ENCODE measurements at places on chromosomes 5 and 9.

DNA sequence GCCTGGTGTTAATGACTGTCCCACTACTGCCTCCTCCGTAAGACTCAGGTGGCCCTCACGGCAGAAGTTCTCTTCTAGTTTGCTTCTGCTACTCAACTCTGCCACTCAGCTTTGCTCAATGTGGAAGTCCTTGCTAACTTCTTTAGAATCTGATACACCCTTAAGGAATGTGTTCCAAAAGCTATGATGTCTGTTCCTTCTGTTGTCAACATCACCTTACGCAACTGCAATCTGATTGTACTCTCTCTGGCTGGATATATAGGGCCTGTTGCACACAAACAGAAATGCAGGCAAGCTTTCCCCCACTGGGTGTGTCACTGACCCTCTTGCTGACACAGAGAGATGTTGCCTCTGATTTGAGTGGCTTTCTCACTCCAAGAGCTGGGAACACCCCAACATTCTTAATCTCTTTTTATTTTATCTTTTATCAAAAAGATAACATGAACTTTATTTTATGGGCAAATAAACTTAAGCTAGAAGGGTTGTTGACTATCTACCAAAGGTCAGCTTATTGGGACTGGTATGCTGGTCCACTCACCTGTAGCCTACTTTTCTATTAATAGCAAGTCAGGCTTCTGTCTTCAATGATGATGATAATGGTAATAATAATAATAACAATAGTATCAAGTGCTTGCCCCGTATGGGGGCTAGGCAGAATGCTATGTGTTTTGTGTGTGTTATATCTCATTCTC is 25.2 kb downstream of the TMEM252 start:
- peak; percentile 86 for DNase-seq

DNA sequence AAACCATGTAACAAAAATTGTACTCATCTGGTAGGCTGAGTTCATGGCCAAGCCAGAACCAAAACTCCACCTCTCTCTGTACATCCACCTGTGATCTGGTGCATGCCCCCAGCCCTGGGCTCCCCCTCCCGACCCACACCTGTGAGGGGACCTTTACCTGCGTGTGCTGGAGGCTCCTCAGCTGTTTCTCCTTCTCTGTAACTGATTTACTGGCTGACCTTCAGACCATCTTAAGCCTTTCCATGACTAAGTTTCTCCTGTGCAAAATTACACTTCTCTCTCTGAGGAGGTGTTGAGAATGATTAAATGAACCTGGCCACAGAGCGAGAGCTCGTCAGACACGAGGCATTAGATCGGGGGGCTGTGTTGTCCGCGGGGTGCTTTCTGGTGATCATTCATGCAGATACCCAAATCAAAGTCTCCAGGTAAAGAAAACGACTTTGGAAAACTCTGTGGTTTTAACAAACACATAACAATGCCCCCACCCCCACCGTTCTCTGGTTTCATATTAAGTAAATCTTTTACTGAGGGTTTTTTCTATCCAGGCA is 136.4 kb downstream of the SEMA5A start:
- DNase-seq = no peak

- no peak for DNase-seq
Observed at GRCh38 chr9:116506685-116507084, 180.4 kb upstream of the TRIM32 start.

DNA sequence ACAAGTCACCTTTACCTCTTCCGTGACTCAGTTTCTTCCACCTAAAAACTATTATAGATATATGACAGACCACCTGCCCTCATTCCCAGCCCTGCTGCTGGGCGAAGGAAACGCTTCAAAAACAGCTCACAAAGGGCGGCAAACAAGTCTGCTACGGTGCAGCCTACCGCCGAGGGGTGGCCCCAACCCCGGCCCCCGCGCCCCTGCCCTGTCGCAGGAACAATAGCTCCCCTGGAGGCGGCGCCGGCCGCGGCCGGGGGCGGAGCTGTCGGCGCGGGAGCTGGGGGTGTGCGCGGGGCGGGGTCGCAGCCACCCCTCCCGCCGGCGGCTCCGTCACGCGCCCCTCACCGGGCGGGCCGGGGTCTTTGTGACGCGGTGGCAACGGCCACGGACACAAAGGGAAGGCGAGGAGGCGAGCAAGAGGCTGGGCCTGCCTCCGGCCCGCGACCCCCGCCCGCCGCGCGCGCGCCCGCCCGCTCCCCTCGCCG is at the start of gene TMEFF1:
TSS of gene TMEFF1 (plus strand) at position 362 of the 488 bp plus-strand sequence. CDS start 396 bp downstream, outside the sequence.
- DNase-seq = peak; percentile 27

DNA sequence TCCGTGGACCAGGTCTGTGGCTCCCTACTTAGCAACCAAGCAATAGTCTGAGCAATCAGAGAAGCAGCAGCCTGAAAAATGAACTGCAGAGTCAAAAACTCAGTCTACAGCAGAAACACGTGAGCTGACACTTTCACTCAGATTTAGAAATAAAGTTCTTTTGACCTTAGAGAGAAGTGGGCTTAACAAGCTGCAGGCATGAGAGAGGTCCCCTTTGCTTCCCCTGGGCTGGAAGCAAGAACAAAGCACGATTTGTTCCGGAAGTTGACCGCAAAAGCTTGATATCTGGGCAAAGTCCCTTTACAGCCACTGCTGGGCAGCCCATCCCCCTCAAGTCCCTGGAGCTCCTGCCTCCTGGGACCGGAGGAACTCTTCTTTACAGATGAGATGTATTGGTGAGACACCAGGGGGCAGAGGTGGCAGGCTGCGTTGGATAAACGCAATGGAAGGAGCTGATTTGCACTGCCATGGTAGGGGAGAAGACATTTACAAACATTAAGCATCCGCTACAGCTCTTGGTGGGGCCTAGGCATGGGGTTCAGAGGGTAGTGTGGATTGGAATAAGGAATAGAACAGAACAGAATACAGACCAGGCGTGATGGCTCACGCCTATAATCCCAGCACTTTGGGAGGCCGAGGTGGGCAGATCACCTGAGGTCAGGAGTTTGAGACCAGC is 5.8 kb upstream of the SOWAHA start:
- peak; percentile 15 for DNase-seq

GRCh38 chr5:62343428-62343827 is 37.4 kb downstream of the KIF2A start:
- DNase-seq = no peak

GRCh38 chr5:158483281-158483860 is 616.3 kb downstream of the EBF1 start:
- peak; percentile 1 for DNase-seq

Measured in mesenchymal stem cell (in vitro differentiated cells and primary cell).